ENCODE measurements at places on chromosomes 13 and 19. TPM values are rescaled to one million over a fixed set of nuclear protein-coding genes. Genes with fewer than 3 reads are reported as not detected.

PRSS57 gene
- total RNA-seq = not detected

SLC7A9 gene
- not detected for total RNA-seq

IGFL4 gene
- total RNA-seq = not detected

PRRG2 gene
- not detected for total RNA-seq

PSG1 gene
- not detected for total RNA-seq

DNA sequence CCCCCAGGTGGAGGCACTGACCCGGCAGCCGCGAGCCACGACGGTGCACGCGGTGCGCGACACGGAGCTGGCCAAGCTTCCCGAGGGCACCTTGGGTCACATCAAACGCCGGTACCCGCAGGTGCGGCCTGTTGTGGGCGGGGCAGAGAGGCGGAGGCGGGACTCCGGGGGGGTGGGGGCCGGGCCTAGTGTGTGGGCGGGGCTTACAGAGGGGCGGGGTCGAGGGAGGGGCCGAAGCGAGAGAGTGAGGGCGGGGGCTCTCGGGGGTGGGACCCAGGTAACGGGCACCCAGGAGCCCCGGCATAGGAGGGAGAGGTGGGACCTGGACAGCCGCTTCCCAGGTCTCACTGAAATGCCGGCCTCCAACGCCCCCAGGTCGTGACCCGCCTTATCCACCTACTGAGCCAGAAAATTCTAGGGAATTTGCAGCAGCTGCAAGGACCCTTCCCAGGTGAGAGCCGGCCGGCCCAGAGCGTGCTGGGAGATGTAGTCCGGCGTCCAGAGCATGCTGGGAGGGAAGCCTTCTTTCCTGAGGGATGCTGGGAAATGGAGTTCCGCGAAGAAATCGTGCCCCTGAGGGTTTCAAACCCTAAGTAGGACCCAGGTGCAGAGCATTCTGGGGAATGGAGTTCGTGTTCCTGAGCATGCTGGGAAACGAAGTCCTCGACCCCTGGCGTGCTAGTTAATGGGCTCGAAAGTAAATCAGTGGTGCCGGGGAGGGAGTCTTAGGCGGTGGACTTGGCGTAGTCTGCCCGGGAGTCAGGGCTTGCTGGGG is 15.7 kb downstream of the PNPLA6 start:
- DNase-seq = no peak

- DNase-seq = no peak
Measured at GRCh38 chr19:6769006-6769619, 1.9 kb upstream of the SH2D3A start.

DNA sequence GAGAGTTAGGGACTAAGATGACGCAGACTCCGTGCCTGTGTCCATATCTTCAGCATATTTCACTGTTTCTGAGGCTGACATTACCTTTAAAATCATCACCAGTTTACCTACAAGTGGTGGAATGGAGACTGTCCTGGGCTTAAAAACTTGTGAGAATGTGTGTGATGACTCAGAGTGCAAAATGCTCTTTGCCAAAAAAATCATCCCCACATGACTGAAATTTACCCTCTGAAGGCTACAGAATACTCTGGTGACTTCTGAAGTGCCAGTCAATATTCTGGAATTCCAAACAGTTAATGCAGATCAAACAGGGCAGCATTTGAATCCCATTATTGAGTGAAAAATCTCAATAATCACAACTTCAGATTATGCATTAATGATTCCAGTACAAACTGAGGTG is 901.4 kb downstream of the EFNB2 start:
- DNase-seq = no peak

DNA sequence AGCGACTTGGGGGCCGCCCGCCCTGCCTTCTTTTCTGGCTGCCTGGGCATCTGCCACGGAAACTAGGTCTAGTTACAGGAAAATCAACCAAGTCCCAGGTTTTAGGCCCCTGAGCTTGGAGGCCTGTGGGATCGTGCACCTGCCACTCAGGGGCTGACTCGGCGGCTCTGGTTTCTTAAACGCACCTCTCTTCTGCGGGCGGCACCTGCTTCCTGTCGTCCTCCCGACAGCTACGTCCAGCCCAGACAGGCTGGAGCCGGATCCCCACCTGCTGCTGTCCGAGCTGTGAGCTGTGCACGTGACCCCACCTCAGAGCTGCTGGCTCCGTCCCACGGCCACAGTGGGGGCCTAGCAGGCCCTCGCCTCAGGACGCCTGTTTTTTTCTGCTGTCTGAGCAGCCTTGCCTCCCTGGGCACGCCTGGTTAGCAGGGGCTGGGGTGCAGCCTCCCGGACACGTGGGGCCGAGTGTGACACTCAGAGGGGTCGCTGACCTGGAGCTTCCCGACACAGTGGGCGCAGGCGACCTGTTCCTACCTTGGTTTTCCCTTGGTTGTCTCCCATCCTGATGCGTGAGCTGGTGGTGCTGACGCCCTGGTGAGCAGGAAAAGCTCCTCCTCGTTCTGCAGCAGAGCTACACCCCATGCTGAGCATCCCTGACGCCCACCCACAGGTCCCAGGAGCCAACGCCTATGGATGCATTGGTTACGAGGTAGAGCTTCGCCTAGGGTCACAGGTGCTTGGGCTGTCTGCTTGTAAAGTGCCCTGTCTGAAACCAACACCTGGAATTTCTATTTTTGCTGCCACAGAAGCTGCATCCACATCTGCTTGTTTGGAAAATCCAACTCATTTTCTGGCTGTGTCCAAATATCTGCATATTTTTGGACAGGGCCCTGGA is 17.5 kb downstream of the TMEM255B start:
- DNase-seq = no peak

- DNase-seq = no peak
Measured at GRCh38 chr19:40486017-40486416, 19.2 kb downstream of the SPTBN4 start.

DNA sequence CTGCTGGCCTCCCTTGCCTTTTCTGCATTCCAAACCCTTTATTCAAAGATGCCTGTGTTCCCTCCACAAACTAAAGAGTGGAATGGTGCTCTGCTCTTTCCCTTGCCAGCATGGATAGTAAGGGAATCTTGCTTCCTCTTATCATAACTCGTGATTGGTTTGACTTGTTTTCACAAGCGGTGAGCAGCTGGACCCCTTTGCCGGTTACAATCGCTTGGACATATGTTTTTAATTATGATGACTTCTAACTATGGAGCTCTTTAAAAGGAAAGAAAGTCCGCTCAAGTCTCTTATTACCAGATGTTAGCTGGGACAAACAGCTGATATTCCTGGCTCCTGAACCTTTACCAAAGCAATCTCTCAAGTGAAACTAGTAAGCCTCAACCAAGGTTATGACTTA is 1094.7 kb downstream of the UQCRFS1 start:
- no peak for DNase-seq

All from MG63 (cell line).